ENCODE measurements at places on chromosomes 6 and 20.
A peak's percentile ranks its signal among the peaks of the same experiment; 100 is the strongest.

DNA sequence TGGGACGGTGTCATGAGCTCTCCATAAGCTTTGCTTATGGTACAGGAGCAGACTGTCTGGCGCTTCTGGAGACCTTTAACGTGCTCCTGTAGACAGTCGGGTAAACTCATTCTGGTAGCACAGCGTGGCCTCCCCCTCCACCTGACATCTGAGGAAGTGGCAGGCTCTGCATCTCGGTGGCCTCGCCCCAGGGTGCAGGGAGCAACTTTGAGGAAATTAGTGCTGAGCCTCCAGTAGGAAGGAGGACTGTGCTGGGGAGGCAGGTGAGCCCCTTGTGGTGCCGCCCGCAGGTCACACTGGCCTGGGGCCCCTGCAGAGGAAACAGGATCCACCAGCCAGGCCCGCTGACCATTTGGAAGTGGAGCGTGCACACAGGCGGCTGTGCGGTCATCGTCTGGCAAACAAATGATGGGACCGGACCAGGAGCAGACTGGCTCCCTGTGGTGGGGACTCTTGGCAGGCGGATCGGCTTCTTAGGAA, 57.9 kb downstream of the SYNJ2 start:
- DNase-seq: no peak

DNA sequence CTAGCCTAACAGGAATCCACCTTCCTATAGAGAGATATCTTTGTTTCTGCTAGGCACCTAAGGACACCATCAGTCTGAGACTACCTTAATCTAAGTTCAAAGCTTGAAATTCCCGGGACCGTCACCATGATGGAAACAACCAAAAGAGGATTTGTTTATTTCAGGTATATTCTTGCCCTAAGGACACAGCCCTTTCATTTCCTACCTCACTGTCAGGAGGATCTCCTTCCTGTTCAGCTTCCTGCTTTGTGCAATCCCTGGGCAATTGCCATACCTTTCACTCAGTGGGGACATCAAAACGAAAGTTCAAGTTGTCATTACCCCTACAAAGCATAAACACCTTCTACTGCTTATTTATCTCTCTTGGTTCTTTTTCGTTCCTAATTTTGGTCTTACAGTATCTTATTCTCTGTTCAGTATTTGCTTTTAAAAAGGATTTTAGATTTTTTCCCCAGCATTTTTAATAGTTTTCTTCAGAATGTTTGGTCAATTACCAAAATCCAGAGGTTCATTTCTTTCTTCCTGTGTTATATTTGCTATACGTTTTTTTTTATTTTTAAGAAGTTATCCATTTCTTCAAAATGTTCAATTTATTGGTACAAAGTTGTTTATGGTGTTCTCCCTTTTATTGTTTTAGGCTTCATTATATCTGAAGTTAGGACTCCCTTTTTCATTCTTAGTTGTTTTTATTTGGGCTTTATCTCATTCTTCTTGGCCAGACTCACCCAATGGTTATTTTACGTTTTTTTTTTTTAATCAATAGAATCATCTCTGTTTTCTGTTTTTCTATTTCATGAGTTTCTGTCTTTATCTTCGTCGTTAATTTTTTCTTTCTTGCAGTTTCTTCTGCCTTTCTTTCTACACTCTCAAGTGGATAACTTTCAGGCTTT, 13.0 kb upstream of the TBPL1 start:
- DNase-seq: no peak

DNA sequence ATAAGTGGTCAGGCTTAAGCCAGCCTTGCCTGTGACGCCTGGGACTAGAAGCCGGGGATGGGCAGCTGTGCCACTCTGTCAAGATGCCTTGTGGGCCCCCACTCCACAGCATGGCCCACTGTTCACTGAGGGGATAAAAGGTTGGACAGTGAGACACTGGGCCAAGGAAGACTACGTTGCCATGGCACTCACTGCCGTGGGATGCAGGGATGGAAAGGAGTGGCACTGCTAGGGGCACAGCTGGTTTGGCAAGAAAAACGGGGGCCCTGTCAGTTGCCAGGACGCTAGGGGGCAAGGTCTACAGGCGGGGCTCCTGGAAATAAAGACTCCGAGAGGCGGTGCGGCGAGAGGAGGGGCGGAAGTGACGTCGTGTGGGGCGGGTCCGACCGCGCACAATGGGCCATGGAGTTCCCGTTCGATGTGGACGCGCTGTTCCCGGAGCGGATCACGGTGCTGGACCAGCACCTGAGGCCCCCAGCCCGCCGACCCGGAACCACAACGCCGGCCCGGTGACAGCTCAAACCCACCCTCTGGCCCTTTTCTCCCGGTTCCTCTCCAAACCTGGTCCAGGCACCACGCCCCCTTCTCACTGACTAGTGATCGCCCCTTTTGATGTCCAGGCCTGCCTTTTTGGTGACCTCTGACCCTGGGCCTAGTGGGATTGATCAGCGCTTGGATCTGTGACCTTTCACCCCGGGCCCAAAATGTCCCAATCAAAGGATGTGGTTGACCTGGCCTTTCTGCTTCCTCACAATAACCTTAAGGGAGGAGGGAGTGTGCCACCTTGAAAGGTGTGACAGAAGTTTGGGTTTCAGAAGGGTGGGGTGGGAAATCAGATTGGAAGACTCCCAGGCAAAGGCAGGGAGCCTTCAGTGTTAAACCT, at the start of gene ATAT1:
TSS of gene ATAT1 (plus strand) at position 391 of the 883 bp plus-strand sequence.
- DNase-seq: peak; percentile 65

DNA sequence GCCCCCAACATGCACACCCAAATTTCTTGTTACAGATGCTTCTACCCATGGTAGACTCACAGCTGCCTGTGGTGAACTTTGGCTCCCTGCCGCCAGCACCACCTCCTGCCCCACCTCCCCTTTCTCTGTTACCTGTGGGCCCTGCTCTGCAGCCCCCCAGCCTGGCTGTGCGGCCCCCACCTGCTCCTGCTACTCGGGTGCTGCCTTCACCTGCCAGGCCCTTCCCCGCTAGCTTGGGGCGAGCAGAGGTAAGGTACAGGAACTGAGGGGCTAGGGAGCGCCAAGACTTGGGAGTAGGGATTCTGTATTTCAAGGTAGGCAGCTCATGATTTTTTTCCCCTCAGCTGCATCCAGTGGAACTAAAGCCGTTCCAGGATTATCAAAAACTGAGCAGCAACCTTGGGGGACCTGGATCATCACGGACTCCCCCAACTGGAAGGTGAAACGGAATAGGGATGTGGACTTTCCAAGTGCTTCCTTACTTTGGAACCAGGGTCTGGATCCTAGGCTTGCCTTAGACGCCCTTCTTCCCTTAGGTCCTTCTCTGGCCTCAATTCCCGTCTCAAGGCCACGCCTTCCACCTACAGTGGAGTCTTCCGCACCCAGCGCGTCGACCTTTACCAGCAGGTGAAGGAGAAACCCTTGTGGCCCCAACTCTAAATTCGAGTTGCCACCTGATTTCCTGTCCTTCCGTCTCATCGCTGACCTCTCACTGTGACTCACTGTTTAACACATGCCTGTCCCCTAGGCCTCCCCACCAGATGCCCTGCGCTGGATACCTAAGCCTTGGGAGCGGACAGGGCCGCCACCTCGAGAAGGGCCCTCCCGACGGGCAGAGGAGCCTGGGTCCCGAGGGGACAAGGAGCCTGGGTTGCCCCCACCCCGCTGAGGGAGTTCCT, 15.5 kb downstream of the BAG6 start:
- no peak for DNase-seq

DNA sequence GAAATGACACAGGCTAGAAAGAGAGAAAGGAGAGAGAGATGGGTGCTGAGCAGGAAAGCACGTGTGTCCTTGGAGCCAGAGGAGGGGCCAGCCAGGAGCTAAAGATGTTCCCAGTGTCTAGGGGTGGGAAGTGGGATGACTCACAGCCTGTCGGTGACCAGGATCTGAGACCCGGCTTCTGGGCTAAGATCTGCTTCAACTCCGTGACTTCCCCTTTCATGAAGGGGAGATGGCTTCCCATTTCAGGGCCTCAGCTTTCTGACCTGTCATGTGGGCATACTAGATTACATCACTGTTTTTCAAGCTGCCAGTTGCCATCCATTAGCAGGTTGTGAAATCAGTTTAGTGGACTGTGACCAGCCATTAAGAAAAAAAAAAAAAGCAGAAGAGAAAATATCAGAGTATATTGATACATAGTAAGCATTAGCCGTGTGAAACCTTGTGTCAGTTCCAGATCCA, 5.4 kb downstream of the TGM3 start:
- no peak for DNase-seq

DNA sequence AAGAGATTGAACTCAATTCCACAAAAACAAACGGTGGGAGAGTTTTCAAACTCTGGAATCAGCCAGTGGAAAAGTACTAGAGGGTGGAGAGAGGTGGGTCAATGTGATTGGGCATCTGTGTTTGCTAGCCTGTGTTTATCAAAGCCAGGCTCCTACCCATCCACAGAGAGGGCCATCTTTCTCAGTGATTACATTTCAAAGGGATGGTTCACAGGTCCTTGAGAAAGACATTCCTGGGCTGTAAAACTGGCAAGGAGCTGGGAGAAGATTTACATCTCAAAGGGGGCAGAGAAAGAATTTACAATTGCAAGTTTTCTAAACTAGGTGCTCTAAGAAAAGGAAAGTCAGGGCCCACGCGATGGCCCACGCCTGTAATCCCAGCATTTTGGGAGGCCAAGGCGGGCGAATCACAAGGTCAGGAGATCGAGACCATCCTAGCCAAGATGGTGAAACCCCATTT, 146.8 kb upstream of the UST start:
- DNase-seq: no peak

All from thoracic aorta (tissue), 2 donors.